ENCODE measurements at places on chromosomes 3 and 15.

- no peak for ATAC-seq
Measured at GRCh38 chr15:31153531-31153930, 52.0 kb upstream of the TRPM1 start.

- no peak for ATAC-seq
Measured at GRCh38 chr3:186260726-186261125, 101.3 kb downstream of the DGKG start.

DNA sequence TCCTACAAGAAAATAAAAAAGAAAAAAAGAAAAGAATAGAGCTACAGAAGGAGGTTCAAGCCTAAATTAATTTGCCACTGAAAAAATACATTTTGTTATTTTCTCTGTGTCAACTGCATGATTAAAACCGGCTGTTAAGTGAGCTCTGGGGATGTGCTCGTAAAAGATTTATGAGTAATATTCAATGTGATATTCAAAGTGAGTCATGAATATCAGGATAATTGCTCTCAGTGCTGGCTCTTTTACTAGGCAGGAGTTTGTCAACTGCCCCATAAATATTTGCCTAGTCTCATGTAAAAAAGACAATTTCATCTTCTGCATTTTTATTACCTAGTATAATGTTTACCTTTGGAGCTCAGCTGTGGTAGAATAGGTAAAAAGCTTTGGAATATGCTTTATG is 78.9 kb downstream of the CDIN1 start:
- ATAC-seq, result peak; percentile 94

DNA sequence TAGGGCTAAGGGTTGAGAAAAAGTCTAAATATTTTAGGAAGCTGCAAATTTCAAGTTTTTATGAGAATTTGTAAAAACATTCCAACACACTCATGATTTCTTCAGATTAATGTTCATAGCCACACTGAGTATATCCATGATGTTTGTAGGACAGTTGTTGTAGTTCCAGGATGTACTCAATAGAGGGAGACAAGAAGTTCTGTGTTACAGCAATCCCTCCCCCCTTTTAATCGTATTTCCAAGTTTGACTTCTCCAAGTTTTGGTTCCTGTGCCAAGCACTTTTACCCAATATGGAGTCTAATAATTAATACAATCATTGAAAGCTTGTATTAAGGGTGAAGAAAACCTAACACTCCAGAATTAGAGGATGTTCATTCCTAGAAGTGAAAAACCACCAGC is 143.4 kb downstream of the FEZF2 start:
- no peak for ATAC-seq

- no peak for ATAC-seq
Measured at GRCh38 chr15:63044645-63045464, 2.3 kb downstream of the TPM1 start.

GRCh38 chr15:92886815-92887214 is 13.3 kb upstream of the CHD2 start:
- no peak for ATAC-seq

DNA sequence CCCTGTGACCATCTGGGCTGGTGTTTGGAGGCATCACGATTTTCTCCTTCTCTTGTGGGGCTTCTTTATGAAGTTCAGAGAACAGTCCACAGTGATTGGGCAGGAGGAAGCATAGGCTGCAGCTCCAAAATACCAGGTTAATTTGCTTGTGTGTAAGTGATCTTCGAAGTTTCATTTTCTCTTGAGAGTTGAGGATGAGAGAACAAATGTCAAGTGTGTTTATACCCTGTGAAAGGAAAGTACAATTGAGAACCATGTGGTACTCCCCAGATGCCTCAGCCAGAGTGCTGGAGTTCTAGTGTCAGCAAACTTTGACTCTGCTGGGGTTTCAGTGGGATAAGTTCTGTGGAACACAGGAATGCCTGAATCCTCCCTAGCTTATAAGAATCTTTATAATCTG is 357.1 kb upstream of the CFAP20DC start:
- no peak for ATAC-seq

DNA sequence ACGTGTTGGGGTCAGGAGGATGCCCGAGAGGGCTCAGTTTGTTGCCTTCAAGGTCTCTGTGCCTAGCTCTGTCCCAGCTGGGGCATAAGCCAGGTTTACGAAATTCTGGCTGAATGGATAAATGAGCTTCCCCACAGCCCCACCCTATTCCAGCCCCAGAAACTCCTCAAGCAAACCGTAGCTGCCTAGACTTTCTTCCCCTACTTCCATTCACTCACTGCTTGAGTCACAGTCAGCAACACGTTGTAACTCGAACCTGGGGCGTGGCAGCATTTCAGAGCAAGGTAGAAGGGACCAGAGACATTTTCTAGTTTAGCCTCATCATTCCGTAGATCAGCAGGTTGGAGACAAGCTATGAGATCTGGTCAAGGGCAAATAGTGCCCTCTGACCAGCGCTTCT is 24.2 kb downstream of the NMNAT3 start:
- ATAC-seq, result no peak

DNA sequence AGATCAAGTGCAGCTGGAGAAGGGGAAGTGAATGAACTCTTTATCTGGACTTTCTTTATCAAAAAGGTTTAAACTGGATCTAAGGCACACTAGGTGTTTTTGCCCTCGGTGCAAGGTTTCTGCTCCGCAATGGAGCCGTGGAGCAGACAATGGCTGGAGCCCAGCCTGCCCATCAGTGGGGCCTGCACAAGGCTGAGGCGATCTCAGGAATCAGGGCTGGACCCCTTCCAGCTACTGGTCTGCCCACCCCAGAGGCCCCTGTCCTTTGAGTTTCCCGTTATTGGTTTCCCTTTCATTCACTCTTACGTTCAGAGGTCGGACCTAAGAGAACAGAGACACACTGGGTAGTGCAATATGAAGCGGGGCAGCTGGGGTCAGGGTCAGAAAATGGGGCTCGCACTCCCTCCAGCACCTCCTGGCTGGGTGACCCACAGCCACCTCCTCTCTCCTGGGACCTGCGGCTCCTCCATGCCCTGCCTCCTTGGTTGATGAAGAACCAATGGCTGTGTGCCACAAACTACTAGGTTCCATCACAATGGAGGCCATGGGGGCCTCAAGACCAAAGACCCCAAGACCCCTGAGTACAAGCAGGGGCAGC is 164.6 kb downstream of the CHSY1 start:
- ATAC-seq, result no peak

GRCh38 chr15:64051407-64052259 is 5.3 kb upstream of the DAPK2 start:
- no peak for ATAC-seq

GRCh38 chr15:48389691-48390143 is 58.5 kb downstream of the DUT start:
- no peak for ATAC-seq

DNA sequence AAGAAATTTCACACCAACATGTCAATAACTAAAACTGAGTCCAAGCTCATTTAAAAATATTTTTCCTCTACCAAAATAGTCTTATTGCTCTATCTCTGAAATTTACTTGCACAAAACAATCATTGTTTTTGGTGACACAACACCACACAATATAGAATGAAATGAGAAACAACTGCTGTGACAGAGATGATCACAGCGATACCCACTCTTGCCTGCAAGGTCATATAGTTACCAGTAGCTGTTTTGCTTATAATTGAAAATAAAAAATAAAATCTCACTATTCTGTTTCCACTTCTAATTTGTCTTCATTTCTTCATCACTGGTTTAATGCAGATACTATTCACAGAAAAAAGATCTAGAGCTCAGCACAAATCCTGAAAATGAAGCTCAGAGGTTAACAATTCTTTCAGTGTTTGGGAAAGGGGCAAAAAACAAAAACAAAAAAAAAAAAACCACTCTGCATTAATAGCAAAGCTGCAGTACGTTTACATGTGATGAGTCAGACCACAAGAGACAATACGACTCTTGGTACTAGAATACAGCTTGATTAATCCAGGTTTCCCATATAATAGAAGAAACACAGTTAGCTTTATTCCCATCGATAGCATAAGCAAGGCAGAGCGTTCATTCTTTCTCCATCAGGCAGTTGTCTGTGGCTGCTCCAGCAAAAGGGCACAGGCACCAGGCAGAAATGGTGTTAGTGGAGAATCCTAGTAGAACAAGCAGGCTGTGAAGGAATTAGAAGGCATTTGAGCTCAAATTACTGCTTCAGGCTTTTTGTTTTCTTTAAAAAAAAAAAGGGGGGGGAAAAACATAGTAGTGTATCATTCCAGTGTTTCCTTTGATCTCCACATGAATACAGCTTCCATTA is 773 bp downstream of the ANKRD28 start:
- ATAC-seq, result peak; percentile 50

DNA sequence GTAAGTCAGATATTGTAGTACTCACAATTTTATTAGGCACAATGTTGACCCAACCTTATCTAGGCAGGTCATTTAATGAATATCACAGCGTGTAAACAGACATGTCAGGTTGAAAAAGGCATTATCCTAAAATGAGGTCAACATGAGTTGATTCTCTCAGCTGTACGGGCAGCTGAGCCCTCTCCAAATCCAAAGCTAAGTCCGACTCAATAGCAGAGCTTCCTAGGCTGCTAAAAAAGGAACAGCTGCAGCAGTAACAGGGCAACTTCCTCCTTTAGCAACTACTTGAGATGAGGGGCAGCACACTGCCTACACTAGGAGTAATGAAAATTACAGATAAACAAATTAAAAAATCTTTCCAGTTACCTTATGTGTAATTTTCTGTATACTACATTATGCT is 189.2 kb downstream of the CADM2 start:
- ATAC-seq, result no peak

DNA sequence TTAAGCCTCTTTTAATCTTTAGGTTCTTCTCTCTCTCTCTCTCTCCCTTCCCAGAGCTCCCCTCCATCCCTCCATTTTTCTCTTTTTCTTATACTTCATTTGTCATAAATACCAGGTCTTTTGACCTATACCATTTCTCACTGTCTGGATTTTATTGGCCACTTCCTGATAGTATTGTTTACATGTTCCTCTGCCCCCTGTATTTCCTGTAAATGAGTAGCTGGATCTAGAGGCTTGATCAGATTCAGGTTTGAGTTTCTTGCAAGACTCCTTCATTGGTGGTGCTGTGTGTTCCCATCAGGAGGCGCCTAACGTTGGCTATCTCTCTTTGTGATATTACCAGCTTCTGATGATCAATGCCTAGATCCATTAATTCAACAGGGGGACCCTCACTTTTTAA is 42.2 kb downstream of the DAPK2 start:
- ATAC-seq, result no peak

DNA sequence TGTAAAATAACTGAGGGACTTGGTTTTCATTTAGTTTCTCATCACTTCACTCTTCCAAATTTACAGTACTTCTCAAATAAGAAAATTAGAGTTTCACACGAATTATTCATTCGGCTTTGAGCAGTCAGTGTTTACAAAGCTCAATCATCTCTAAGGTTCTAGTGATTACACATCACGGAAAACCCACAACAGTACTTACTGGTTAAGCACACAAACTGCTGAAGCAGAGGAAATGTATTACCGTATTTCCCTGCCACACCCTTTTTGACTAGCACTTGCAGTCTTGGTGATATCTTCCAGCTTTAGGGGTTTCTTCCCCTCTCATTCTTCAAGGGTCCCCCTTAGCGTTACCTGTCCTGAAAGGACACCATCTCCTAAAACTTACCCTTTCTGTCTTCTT is 164.8 kb upstream of the CDIN1 start:
- ATAC-seq, result no peak

DNA sequence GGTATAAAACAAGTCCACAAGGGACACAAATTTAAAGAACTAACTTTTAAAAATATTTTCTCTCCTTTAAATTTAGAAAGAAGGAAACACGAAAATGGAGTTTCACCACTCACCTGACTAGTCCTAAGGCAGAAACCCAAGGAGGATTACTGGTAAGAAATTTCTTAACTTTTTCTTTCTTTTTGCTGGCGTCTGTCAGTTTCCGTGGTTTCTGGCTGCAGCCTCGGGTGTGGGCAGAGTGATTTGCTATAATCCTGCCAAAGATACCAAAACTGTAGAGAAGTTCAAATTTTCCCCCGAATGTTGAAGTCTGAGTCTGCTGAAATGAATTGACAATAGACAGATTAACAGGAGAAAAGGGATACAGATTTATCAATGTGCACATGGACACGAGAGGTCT is 843.6 kb upstream of the ALCAM start:
- ATAC-seq, result no peak

DNA sequence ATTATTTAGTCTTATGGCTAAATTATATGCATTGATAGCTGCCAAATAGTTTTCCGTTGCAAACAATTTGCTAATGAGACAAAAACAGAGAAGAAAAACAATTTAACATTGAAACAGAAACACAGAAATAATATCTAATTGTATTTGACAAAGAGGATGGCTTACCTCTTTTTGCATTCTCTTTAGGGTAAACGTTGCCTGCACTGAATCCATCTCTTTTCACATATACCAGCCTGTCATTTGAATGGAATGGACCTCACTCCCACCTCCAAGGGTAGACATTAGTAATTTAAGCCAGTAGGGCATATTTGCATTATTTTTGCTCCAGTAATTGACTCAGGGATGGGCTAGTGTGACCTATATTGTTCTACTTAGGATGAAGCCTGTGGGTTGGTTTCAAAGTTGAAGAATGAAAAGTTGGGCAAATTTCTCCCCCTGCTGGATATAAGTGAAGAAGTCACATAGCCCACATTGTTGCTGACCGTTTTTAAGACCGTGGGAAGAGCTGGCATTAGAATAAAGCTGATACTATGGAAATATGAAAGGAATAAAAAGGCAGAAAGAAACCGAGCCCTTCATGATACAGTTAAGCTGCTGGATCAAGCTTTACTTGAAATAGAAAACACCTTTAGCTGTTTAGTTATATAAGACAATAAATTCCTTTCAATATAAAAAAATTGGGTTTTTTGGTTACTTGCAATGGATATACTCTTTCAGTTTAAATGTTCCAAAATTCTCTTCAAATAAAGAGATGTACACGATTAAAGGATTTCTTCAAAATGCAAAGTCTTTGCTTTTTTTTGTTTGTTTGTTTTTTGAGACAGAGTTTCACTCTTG is 26.9 kb downstream of the PIERCE2 start:
- ATAC-seq, result peak; percentile 97

DNA sequence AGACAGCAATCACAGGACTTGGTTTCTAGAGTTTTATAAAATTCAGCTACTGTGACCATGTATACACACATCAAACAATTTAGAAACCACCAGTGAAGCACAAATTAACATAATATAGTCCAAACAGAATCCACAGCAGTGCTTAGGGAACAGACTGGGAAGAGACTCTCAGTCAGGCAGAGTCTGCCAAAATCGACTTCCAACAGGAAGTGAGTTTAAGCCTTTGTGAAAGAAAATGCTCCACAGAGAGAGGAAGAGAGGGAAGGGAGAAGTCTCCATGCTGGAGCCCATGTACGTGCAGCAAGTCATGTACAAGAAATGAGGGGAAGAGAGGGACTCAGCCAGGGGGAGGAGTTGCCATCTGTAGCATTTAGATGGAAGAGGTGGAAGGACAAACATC is 172.6 kb downstream of the IL5RA start:
- no peak for ATAC-seq

- no peak for ATAC-seq
Measured at GRCh38 chr3:105997800-105998526, 129.2 kb upstream of the CBLB start.

- peak; percentile 16 for ATAC-seq
Measured at GRCh38 chr15:73941044-73941443, 14.8 kb downstream of the LOXL1 start.
